ENCODE measurements at places on chromosomes 2 and 18. TPM values are rescaled to one million over a fixed set of nuclear protein-coding genes. Genes with fewer than 3 reads are reported as not detected.

NGEF gene
- total RNA-seq, result 20.7 TPM

DNA sequence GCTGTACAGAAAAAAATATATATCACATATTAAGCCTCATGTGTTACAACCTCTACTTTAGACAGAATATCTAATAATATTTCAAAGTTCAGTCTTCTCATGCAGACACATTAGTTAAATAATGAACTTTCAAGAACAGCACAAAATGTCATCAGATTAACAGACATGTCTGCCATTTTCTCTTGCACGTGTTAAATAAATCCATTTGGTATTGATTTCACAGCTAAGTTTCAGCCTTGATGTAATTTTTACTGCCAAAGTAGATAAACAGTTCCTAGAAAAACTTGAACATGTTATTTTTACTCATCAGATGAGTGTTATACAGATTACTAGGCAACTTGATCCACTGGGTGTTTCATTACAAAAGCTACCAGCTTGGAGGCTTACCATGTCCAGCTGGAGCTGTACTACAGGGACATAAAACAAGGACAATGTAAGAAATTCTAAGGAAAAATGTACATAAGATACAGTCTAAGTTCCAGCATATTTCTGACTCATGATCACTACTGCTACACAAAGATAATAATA is 290.7 kb upstream of the DDX18 start:
- no peaks in the 10 kb centered on the region for H3K36me3 ChIP-seq
- no peaks in the 10 kb centered on the region for H3K27me3 ChIP-seq
- no peak overlapping the region for H3K4me3 ChIP-seq
- H3K27ac ChIP-seq, result no peak overlapping the region

DNA sequence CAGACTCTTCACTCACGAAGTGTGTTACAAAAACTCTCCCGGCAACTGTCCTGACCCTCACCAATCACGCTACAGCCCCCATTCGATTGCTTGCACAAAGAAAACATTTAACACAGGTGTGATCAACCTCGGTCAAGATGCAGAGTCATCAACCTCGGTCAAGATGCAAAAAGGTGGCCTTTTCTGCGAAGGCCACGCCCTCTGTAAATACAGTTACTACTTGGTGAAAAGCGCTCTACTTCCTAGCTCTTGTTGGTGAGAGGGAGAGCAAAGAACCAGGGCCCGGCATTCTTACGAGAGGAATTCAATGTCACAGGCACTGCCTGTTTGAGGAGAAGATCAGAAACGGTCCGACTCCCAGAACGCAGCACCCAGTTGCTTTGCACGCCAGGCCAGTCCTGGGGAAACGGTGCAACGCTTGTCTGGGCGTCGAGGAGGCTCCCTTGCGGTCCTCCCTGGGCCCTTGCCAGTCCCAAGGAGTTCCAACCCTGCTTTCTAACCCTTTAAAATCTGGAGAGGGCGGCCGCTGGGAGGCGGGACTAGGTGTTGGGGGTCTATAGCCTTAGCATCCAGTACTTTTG is 1.9 kb downstream of the PIEZO2 start:
- H3K27me3 ChIP-seq, result peaks cover 47% of the 10 kb centered on the region
- DNase-seq, result no peak
- H3K4me1 ChIP-seq, result peaks cover 26% of the 10 kb centered on the region
- peak overlapping the region; percentile 49 for H3K27ac ChIP-seq
- H3K4me3 ChIP-seq, result peak overlapping the region; percentile 84

DNA sequence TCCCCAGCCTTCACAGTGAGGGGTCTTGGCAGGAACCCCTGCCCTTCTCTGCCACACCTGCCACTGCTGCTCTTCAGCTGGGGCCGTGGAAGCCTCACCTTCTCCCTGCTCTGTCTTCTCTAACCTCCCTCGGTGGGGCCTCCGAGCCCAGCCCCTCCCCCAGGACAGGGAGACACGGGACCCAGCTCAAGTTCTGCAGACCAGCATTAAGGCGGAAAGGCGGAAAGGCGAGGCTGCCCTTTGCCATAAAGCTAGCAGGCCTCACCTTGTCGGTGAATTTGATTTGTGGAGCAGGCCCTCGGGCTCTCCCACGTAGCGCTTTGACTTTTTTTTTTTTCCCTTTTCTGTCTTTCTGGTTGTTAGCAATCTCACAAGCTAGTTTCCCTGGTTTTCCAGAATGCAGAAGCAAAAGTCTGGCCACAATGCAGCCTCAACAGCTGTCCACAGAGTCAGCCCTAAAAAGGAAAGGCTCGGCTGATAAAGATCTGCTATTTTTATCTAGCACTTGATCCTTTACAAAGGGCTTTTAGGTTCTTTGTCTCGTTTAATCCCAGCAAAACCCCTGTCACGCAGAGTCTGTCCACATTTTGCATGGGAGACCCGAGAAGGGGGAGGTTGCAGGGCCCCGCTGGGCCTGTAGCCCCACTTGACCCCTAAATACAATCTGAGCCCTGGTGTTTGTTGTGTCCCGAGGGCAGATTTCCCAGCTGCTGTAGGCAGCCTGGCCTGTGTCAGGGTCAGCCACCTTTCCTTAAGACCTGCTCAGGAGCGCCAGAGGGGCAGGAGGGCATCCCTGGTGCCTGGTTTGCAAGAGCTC is 6.0 kb downstream of the ITM2C start:
- peaks cover 40% of the 10 kb centered on the region for H3K4me1 ChIP-seq
- peak overlapping the region; percentile 95 for H3K27ac ChIP-seq
- peak; percentile 71 for DNase-seq
- H3K4me3 ChIP-seq, result peak overlapping the region; percentile 84

GRCh38 chr2:38427054-38427453 is 50.0 kb upstream of the ATL2 start:
- H3K36me3 ChIP-seq, result no peaks in the 10 kb centered on the region
- peaks cover 14% of the 10 kb centered on the region for H3K4me1 ChIP-seq
- no peak overlapping the region for H3K27ac ChIP-seq
- H3K27me3 ChIP-seq, result no peaks in the 10 kb centered on the region

DNA sequence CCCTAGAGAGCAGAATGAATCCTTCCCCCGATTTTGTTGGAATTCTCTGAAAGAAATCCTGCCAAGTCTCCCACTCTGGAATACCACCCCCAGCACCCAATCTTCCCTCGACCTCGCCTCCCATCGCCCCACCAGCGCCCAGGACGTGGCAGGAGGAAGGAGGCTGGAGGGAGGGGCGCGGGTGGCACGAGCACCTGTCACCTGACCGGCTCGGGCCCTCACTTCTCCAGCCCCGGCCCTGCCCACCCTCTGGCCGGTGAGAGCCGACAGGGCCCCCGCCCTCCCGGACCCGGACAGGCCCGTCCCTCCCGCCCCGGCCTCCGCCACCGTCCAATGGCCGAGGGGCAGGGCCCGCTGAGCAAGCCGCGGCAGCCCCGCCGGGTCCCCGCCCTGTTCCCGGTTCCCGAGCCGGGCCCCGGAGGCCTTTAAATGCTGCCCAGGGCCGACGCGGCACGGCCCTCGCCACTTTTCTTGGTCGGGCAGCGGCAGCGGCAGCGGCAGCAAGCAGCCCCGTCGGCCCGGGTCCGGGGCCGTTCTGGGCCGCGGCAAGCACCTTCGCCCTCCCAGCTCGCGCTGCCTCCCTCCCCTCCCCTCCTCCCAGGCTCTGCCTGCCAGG is at the start of gene LGALSL:
Gene LGALSL, plus strand, starts transcription at position 393 of the 616 bp plus-strand sequence. CDS start 384 bp downstream, outside the sequence.
- H3K36me3 ChIP-seq, result peaks cover 22% of the 10 kb centered on the region
- H3K4me3 ChIP-seq, result peak within 1 kb of the TSS; percentile 95
- peak within 1 kb of the TSS; percentile 97 for H3K27ac ChIP-seq
- H3K27me3 ChIP-seq, result no peaks in the 10 kb centered on the region
- peak; percentile 79 for DNase-seq

DNA sequence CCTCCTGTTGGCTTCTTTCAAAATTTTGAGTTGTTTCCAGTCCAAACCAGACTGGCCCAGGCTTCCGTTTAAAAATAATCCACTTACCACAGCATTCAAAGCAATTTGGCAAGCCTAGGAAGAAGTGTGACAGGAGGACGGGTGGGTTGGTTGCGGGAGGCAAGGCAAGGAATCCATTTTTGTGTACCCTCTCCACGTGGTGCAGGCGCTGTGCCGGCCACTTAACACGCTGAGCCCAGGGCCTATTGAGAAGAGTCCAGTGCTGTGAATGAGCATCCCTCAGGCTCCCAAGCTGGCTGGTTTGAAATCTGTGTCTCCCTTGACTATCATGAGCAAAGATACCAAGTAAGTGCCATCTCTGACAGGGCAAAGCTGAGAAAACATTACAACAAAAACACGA is 160.9 kb downstream of the NCKAP5 start:
- H3K4me3 ChIP-seq, result no peak overlapping the region
- H3K27ac ChIP-seq, result no peak overlapping the region
- no peak for DNase-seq
- peaks cover 8% of the 10 kb centered on the region for H3K4me1 ChIP-seq

DNA sequence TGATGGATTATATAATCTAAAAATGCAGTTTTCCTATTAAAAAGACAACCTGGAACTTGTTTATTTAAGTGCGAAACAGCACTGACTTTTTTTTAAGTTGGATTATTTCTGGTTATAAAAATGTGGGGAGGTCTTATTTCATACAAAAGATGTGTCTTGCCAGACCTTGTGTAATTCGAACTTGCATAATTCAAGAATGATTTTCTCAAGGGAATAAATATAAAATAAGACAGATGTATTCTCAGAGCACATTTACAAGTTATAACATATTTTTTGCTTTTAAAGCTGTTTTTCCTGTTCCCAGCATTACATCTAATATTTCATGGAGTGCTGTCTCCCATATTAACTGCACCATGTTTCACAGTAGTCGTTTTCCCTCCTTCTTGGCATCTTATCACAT is 263.1 kb downstream of the CDH20 start:
- H3K4me1 ChIP-seq, result peaks cover 15% of the 10 kb centered on the region
- no peak overlapping the region for H3K4me3 ChIP-seq
- H3K27ac ChIP-seq, result no peak overlapping the region
- no peaks in the 10 kb centered on the region for H3K36me3 ChIP-seq

DNA sequence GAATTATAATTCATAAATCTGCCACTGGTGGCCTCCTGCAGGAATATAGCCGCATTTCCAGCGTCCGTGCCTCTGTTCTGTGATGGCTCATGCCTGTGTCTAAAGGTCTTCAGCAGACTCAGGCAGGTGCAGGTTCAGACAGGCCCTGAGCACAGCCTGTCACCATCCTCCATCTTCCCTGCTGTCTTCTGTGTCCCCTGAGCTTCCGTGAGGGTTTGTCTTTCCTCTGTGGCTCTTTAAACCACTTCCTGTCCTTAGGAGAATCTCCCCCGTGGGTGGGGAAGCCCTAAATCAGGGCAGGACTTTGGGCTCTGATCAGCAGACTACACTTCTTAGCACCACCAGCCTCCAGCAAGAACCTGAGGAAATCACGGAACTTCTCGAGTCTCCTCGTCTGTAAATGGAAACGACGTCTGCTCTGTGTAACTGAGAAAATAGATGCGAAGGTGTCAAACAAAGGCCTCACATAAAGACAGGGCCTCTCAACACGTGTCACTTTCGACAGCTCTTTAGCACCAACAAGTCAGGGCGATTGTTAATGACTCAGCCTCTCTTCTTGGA is 24.1 kb upstream of the NFATC1 start:
- H3K4me1 ChIP-seq, result peaks cover 1% of the 10 kb centered on the region
- H3K4me3 ChIP-seq, result no peak overlapping the region
- H3K36me3 ChIP-seq, result peaks cover 4% of the 10 kb centered on the region
- H3K27me3 ChIP-seq, result no peaks in the 10 kb centered on the region
- H3K27ac ChIP-seq, result no peak overlapping the region
- no peak for DNase-seq

DNA sequence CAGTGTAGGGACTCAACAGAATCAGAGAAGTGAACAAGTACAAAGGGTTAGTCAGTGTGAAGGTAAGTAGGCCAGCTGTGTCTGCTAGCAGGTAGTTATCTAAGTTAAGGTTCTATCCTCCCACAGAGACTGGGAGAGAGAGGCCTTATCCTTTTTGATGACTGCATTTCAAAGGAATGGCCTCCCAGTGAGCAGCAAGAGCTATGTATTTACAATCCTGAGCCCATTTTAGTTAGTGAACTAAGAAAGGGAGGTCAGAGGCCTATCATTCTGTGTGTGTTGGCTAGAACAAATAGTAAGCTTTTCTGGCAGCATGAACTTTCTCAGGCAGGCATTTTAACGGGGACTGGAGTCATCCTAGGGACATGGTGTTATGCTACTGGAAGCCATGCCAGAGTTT is 182.9 kb downstream of the VWC2L start:
- H3K4me1 ChIP-seq, result no peaks in the 10 kb centered on the region
- DNase-seq, result no peak
- H3K27me3 ChIP-seq, result no peaks in the 10 kb centered on the region
- H3K4me3 ChIP-seq, result no peak overlapping the region
- H3K27ac ChIP-seq, result no peak overlapping the region

GRCh38 chr2:239852272-239852671 is 172.9 kb downstream of the NDUFA10 start:
- H3K4me1 ChIP-seq, result no peaks in the 10 kb centered on the region
- no peak overlapping the region for H3K4me3 ChIP-seq
- no peaks in the 10 kb centered on the region for H3K36me3 ChIP-seq
- DNase-seq, result peak; percentile 51
- H3K27ac ChIP-seq, result no peak overlapping the region

DTNA gene
- total RNA-seq, result 8.6 TPM

DNA sequence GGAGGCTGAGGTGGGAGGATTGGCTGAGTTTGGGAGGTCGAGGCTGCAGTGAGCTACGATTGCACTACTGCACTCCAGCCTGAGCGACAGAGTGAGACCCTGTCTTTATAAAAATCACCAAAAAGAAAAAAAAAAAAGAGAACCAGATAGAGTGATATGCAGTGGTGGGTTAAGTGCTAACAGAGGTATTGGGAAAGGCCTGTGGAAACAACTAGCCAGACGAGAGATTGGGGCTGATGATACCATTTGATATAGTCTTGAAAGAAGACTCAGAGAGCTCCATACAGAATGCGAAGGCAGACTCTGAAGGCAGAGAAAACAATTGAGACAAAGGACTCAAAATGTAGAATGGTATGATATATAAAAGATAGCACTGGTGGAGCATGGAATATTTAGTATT is 134.1 kb downstream of the CDC42EP3 start:
- H3K27me3 ChIP-seq, result peaks cover 3% of the 10 kb centered on the region
- DNase-seq, result no peak

GRCh38 chr2:135586148-135586547 is 54.9 kb downstream of the R3HDM1 start:
- H3K4me1 ChIP-seq, result peaks cover 4% of the 10 kb centered on the region
- no peaks in the 10 kb centered on the region for H3K27me3 ChIP-seq
- H3K4me3 ChIP-seq, result no peak overlapping the region
- no peak for DNase-seq
- peaks cover 4% of the 10 kb centered on the region for H3K36me3 ChIP-seq
- H3K27ac ChIP-seq, result no peak overlapping the region

DNA sequence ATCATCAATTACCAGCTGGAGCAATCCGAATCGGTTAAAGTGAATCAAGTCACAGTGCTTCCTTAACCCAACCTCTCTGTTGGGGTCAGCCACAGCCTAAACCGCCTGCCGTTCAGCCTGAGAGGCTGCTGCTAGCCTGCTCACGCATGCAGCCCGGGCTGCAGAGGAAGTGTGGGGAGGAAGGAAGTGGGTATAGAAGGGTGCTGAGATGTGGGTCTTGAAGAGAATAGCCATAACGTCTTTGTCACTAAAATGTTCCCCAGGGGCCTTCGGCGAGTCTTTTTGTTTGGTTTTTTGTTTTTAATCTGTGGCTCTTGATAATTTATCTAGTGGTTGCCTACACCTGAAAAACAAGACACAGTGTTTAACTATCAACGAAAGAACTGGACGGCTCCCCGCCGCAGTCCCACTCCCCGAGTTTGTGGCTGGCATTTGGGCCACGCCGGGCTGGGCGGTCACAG is 496 bp upstream of the ITGA4 start:
- H3K27me3 ChIP-seq, result peaks cover 75% of the 10 kb centered on the region
- peak overlapping the region; percentile 81 for H3K4me3 ChIP-seq
- H3K27ac ChIP-seq, result no peak overlapping the region
- H3K4me1 ChIP-seq, result peaks cover 6% of the 10 kb centered on the region
